Suprapubic skin (tissue), 4 donors: ENCODE measurements at places on chromosomes 4 and X.

GRCh38 chr4:145935253-145936141 lies 3.1 kb downstream of the ZNF827 start:
- DNase-seq: no peak

GRCh38 chr4:187603093-187604025 lies 392.2 kb upstream of the ZFP42 start:
- DNase-seq: no peak

DNA sequence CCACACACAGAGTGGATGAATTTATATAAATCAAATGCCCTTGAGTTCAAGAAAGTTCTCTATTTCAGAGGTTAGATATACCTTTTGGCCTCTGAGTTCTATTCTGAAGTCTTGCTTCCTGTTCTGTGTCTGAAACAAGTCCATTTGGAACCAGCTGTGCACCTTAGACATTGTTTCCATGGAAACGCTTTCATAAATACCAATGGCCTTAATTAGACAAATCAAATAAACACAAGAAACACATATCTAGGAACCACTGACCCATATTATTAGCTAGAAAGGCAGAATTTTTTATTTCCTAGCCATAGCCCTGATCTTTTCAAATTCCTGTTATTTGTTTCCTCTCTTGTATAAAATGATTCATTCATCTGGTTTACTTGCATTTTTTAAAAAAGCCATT lies 8.4 kb upstream of the C4orf54 start:
- no peak for DNase-seq

DNA sequence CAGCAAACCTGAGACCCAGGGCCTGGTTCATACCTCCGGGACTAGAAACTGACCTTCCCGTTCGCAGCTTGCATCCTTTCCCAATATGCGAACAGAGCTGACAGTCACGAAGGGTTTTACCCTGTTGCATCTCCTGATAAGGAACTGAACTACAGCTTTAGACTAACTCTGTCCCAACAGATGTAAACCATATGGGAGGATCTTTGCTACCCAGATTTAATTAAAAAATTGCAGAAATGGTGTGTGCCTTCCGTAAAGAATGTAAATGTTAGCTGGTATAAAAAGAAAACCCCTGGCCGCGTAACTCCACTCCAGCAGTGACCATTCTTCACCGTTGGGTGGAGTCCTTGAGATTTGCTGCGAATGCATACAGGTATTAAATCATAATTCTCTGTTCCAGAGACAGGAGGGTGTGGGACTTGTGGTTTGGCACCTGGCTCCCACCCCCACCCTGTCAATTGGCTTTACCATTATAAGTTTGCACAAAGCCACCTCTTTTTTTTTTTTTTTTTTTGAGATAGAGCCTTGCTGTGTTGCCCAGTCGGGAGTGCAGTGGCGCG lies 40.6 kb upstream of the SORCS2 start:
- DNase-seq: no peak

DNA sequence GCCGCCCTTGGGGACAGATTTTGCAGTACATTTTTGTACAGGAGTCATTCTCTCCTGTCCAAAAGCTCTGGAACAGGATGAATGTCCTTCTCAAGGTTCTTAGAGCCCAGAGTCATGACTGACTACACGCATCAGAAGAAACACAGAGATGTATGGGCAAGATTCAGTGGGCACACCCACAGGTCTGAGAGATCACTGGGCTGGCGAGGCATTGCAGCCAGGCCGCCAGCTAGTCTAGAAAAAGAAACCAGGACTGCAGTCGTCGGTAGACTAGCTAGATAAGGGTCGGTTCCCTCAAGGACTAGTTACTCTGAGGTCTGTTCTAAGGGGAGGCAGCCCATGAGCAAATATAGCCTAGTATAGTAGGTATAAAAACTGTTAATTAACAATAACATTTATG lies 19.8 kb downstream of the GBA3 start:
- DNase-seq: no peak

GRCh38 chr4:140738139-140738538 lies 18.0 kb downstream of the TBC1D9 start:
- DNase-seq: no peak

GRCh38 chr4:137946453-137947174 lies 295.5 kb downstream of the SLC7A11 start:
- DNase-seq: no peak

GRCh38 chr4:95431678-95432077 lies 117.1 kb downstream of the UNC5C start:
- no peak for DNase-seq

GRCh38 chr4:53777244-53777984 lies 186.1 kb upstream of the LNX1 start:
- DNase-seq: no peak

DNA sequence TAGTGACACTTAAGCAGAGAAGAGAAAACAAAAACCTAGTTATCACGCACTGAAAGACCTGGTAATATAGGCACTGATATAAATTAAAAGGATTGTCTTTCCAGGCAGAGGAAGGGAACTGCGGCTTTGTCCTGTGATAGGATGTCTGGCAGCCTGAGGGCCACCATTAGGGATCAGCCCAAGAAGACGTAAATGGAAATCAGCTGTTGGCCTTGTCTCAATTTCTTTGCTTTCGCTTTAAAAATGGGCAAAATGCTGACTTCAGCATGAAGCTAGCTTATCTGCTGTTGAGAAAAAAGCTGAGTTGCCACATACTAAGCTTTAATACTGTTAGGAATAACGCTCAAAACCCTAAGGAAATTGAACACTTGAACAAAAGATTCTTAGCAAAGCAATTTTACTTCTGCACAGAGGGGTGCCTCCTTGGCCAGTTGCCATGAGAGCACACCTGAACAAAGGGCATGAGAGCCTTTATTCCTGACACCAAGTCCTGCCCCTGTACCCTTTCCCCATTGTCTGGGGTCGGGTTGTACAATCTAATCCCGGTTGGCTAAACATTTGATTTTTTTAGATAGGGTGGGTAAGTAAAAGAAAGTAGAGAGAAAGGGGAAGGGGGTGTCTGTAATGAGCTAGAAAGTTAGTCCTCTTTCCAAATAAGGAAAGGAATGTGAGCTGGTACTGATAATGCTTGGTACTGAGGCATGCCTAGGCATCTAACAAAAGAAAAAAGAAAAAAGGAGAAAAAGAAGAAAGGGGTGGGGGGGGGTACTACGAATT lies 85.1 kb upstream of the UCP1 start:
- DNase-seq: no peak

- DNase-seq: no peak
These were observed 7.8 kb upstream of the PPARGC1A start for GRCh38 chr4:23897564-23898109.

DNA sequence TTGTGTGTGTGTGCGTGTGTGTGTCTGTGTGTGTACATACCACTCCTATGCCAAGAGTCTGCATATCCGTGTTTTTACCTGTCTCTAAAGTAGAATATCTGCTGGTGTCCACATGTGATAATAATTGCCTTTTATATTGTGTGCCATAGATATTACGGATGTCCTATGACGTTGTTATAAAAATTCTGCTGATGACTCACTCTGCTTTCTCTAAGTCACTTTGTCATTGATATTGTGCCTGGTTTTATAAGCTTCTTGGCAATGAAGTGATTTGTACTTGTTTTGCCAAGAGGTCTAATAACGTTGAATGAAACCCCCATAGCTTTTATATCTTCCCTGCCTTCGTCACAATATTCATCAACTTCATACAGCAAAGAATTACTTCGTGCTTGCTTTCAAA lies 102.6 kb upstream of the C1GALT1C1 start:
- DNase-seq: no peak

DNA sequence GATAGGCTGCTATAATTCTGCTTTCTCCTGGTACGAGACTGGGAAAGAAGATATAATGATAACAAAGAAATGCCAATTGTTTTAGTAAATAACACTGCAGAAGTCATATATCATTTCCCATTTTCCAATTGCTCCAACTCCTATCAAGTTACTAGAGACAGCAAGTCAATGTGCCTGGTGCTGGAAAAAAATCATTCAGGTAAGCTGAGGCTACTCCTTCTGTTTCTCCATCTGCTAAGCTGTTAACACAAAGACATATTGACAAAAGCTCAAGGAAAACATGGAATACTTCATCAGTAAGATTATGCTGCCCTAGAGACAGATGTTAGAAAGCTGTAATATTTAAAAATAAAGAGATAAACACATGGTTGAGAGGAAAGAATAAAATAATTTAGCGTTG lies 10.0 kb downstream of the NAA11 start:
- DNase-seq: no peak
